ENCODE measurements at places on chromosomes 6 and 20.

GRCh38 chr20:60191014-60191413, 232.8 kb downstream of the CDH26 start:
- DNase-seq = peak; percentile 31

DNA sequence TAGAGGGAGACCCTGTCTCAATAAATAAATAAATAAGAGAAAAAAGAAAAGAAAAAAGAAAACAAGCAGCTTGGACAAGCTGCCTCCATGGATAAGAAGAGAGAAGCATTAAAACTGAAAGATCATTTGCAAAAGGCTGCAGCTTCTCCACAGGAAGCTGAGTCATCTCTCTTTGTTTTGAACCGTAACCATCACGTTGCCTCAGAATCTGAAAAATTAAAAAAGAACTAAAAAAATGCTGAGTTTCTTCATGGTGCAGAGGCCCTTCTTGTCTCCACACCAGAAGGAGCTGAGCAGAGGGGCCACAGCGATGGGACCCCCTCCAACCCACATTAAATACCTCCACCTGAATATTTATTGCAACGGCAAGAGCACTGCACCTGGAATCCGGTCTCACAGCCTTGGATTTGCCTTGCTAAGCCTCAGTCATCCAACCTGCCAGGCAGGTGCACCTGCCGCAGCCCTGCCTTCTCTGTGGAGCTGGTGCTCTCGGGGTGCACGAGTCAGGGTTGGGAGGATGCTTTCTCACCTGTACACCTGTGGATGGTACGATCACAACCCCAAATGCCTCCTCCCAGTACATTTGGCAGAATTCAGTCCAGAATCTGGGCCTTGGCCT, 28.1 kb downstream of the TOX2 start:
- peak; percentile 54 for DNase-seq

DNA sequence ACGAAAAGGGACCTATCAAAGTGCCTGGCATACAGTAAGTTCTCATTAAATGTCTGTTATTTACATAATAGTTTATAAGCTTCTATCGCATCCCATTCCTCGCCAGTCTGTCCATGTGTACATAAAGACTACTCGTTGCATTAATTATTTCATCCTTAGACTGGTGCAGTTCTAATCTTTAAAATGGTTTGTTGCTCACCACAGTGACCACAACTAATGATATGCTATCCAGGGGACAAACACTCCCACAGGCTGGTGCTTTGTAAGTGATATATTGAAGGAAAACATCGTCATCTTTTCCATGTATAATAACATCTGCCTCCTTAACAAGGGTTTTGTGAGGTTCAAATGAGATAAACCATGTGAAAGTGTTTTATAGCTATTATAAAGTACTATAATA, 39.0 kb upstream of the HBS1L start:
- no peak for DNase-seq

- no peak for DNase-seq
Measured at GRCh38 chr6:143515061-143515760, 3.7 kb upstream of the FUCA2 start.

- DNase-seq = no peak
Measured at GRCh38 chr6:37251211-37251780, 6.3 kb upstream of the TBC1D22B start.

GRCh38 chr6:49551866-49552129, 1.3 kb downstream of the C6orf141 start:
- DNase-seq = no peak

GRCh38 chr6:13302751-13303667, 25.3 kb downstream of the TBC1D7 start:
- peak; percentile 92 for DNase-seq

DNA sequence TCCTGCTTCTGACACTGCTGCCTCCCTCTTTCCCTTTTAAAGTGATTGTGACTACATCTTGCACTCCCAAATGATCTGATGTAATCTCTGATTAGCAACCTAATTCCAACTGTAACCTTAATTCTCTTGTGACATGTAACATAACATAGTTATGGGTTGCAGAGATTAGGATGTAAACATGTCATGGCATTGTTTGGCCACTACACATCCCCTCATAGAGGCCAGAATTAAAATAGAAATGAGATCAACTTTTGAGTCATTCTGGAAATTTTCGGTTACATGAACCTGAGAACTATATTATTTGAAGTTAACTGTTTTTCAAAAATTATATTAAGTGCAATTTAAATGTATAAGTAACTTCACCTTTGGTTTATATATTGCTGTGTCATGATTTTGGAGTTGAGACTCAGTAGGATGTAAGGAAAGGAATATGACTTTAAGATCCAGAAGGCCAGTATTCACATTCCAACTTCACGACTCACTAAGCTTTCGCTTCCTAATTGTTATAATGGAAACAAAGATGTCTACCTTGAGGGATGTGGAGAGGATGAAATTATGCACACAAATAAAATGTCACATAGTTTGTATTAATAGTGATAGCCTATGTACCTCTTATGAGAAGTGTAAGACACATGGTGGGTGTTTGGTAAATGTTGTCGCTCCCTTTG, 611.9 kb upstream of the MAP3K7 start:
- no peak for DNase-seq

GRCh38 chr6:47655719-47656595, 42.4 kb upstream of the ADGRF4 start:
- DNase-seq = no peak

DNA sequence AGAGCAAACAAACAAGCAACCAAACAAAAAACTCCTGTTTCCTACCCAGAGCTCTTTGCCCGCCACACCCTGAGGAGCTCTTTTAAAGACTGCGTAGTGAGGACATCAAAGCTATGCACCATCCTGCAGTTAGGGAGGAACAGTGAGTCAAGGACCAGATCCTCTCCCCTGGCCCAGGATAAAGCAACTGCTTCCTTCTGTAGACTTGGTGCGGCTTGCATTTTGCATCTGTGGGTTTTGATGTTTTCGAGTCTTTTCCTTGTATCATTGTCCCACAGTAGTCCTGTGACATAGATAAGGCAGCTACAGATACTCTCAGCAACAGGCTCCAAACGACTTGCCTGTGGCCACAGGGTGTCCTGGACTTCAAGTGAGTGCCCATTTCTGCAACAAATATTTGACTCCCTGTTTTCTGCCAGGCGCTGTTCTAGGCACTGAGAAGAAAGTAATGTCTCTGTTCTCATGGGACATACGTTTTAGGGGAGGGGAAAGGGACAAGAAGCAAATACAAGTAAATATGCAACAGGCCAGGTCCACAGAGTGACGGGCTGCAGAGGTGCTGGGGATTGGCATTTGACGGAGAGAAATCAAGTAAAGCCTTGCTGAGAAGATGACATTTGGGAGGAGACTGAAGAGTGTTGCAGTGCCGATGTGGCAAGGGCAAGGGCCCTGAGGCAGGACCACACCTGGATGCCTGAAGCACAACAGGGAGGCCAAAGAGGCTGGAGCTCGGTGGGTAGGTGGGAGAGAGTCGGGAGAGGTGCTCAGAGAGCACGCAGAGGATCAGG, 35.9 kb upstream of the MAP3K4 start:
- no peak for DNase-seq

GRCh38 chr20:33158637-33159385, 9.1 kb upstream of the BPIFA2 start:
- DNase-seq = no peak

DNA sequence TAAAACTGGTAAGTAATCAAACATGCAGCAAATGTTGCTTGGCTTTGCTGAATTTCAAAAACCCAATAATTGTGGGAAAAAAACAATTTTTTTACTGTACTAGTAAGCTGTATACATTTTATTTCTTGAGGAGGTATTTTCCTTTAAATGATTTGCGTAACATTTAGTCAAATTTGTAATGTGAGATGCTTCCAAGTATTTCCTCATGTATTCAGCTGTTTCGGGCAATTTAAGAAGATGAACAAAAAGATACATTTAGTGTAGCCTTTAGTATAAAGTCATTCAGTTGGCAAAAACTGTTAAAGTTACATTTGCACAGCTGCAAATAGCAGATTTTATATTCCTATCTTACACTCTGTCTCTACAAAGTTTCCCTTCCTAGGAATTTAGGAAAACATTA, 186.1 kb upstream of the SCGN start:
- DNase-seq = no peak

GRCh38 chr20:12152996-12153395, 235.3 kb downstream of the BTBD3 start:
- peak; percentile 5 for DNase-seq

DNA sequence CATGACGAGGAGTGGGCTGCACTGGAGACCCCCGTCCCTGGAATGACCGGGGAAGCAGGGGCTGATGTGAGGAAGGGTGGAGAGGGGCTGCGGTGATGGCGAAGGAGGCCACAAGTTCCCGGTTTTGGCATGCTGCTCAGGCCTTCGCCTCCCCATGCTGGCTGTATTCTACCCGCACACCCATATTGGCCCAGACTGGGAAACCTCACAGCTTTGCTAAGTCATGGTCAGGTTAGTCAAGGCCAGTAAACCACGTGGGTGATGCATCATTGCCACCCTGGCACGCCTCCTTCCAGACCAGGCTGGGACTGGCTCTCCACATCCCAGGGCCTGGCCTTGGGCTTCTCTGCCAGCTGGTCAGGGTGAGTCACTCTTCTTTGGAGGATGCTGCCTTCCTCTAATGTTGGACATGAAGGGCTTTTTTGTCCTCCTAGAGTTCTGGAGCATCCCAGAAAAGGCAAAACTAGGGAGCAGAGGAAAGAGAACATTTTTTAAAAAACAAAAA, 53.8 kb downstream of the PCNA start:
- DNase-seq = peak; percentile 89

DNA sequence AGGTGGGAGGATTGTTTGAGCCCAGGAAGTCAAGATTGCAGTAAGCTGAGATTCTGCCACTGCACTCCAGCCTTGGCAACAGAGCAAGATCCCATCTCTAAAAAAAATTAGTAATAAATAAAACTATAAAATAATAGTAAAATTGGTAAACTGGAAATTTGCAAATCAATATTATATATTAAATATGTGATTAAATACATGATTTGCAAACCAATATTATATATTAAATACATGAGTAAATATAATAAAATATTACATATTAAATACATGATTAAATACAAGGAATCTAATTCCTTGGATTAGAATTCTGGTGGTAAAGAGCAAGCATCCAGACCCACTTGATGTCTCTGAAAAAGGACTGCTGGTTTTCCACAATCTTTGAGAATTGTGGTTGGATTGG, 35.8 kb downstream of the FUT9 start:
- no peak for DNase-seq

- peak; percentile 58 for DNase-seq
Measured at GRCh38 chr6:157143171-157143889, 180.0 kb downstream of the TMEM242 start.

- peak; percentile 93 for DNase-seq
Measured at GRCh38 chr6:135922174-135922573, 70.7 kb downstream of the PDE7B start.

- no peak for DNase-seq
Measured at GRCh38 chr6:157300436-157300835, 22.9 kb downstream of the TMEM242 start.

DNA sequence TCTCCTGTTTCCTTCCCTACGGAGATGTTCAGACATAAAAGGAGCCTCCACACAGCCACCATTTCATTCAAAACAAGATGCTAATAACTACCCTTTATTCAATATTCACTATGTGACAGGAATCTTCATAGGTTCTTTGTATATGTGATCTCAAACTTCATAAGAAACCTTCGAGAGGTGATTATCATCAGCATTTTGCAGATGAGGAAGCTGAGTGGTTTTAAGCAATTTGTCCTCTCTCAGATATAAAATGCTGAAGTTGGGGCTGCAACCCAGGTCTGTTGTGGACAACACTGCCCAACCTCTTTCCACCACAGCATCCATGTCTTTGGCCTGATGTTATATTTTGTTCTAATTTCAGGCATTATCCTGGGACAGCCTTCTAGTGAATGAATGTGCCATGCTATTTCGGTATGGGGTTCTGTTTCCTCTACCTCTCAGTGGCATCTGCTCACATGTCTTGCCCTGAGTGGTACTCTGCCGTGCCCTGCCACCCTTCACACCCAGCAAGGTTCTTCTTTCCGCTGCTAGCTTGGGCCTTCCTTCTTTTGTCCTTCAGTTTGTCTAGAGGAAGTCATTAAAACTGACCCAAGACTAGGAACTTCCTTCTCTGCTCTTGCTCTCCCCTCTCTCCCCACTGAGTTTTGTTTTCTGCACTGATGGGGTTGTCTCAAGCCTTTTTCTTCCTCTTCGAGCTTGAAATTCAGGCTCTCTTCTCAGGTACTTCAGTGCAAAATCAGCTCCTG, 300.9 kb upstream of the PRDM1 start:
- no peak for DNase-seq

DNA sequence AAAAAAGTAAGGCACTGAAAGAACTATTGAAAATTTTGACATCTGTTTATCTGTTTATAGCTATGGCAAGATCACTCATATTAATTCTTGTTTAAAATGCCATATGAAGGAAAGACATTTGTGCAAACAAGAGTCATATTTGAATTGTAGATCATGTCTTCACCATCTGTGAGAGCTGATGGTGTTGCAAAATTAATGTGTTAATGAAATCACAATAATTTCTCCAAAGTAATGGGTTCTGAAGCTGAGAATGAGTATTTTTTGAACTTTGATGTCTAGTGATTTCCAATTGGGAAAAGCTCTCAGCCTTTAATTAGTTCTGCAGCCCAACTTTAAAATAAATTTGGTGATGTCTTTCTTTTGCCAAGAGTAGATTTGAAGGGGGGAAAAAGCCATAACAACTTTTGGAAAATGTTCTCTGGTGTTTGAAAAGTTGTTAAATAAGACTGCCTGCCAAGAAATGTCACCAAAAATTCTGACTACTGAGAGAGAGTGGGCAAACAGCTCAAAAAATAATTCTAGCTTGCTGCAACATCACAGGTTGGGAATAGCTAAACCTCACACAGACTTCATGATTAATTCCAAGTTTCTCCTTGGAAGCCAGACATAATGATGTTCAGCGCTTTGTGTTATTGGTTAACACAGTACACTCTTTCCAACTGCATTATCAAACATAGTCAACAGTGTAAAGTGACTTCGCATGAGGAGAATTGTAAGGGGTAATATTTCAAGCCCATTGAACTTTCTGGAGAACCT, 142.6 kb downstream of the SOBP start:
- DNase-seq = no peak

- no peak for DNase-seq
Measured at GRCh38 chr6:56050530-56051201, 175.3 kb upstream of the BMP5 start.

GRCh38 chr6:36692861-36693702, 4.5 kb upstream of the RAB44 start:
- no peak for DNase-seq

DNA sequence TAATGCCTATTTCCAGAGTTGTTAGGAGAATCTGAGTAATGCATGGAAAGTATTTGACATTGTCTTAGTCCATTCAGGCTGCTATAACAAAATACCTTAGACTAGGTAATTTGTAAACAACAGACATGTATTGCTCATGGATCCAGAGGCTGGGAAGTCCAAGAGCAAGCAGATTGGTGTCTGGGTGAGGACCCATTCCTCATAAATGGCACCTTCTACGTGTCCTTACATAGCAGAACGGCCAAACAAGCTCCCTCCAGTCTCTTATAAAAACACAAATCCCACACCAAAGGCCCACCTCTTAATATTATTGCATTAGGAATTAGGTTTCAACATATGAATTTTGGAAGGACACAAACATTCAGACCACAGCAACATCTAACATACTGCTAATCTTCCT, 30.2 kb downstream of the MBOAT1 start:
- no peak for DNase-seq

Data from fibroblast of the conjunctiva (primary cell).